ENCODE measurements at places on chromosomes 5 and 9. TPM values are rescaled to one million over a fixed set of nuclear protein-coding genes. Genes with fewer than 3 reads are reported as not detected.

DNA sequence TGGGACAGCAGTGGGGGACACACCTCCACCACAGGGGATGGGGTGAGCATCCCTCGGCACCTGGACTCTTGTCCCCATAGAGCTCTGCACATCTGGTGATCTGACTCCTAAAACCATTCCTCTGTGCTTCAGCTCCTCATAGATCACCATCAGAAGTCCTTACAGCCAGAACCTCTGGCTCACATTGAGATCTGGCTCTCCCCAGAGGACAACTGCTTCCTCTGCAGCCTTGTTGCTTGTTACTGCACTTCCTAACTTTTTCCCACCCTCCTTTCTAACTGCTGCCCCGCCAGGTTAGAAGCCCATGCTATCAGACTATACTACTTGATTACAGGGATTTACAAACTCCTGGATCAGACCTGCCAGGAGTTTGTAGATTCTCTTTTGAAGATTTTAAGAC is 64.5 kb downstream of the ARSB start:
- no peak for DNase-seq

ARHGEF37 gene
- 0.37 TPM for total RNA-seq

- no peak for DNase-seq
These were observed 653.6 kb upstream of the ITGA1 start for GRCh38 chr5:52134013-52134650.

DNA sequence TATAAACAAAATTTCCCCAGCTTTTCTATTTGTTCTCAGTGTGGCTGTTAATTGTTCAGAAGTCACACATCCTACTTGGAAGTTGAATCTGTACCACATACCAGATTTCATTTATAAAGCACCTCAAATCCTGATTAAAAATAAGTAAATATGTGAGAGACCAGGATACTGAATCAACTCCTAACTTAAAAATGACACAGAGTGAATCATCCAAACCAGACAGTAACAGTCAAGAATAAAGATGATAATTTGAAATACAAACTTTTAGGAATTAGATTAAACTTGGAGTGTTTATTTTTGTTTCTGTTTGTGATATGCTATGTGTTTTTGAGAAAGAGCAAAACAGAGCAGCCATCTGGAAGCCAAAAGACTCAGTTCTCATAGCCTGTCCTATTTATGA is 633.2 kb upstream of the RORB start:
- DNase-seq: no peak

GRCh38 chr9:75455444-75455921 is 367.2 kb downstream of the OSTF1 start:
- no peak for DNase-seq

DNA sequence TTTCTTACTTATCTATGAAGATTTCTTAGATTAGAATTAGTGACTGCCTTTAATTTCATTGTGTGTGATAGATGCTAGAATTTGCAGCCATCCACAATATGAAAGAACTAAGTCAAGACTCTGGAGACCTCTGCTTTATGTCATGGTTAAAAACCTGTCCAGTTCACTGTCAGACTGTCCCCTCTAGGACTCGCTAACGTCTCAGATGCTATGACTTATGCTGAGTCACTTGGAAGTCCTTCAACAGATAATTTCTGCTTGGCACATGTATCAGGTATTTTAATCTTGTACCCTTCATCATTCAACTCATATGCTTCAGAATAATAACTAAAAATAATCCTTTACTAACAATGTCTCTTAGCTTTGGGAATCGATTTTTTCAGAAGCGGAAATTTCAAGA is 230.5 kb upstream of the DMAC1 start:
- DNase-seq: no peak

DNA sequence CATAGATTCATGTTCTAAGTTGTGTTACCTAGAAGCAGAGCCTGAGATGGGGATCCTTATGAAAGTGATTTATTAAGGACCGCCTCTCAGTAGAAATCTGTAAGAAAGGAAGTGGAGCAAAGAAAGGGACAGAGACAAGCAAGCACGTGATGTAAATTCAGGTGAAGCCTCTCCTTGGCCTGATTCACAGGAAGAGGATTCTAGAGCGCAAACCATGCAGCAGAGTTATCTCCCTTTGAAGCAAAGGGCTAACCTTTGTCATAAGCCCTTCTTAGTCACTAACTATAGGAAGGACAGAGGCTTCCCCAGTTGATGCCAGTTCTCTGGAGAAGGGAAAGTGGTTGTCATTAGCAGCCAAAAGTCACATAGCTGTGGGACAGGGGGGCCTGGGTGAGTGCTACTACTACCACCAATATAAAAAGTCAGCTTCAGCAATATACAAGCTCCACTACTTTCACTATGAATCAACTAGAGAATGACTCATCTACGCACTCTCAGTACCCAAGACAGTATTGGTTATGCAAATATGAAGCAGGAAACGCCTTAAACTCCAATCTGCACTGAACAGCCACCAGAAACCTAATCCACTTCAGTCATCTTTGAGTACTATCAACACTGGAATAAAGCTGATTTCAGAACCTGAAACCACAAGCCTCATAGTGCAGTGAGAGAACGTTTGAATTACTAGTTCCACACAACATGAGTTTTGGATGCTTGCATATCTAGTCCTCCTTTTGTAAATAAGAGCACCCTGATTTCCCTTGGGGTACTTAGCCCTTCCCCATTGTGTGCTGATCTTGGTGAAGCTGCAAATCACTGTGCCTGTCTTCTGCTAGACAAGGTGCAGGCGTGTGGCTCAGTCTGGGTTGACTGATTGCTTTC is 162.7 kb downstream of the ZNF608 start:
- peak; percentile 36 for DNase-seq

- DNase-seq: no peak
These were observed 9.6 kb downstream of the FBXW2 start for GRCh38 chr9:120783602-120784047.

GOLM1 gene
- 0.87 TPM for total RNA-seq

DNA sequence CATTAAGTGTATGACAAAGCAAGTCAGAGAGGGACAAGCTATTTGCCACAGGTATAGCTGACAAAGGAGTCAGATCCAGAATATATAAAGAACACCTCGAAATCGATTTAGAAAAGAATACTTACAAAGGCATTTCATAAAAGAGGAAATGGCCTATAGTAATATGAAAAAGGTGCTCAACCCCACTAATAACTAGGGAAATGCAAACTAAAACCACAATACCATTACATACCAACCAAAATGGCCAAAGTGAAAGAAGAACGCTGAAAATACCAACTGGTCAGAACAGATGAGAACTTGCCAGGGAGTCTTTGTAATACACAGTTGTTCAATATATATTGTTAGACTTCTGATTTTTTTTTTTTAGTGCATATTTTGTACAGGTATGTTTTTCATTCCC is 152.9 kb downstream of the CDC42SE2 start:
- DNase-seq: no peak

GRCh38 chr9:95030920-95031642 is 286.4 kb downstream of the FANCC start:
- no peak for DNase-seq

- DNase-seq: no peak
These were observed 46.0 kb downstream of the SLC44A1 start for GRCh38 chr9:105290418-105290817.

GRCh38 chr9:129175825-129176633 is 2.0 kb downstream of the IER5L start:
- DNase-seq: peak; percentile 58

GRCh38 chr5:132663771-132664695 is 6.1 kb downstream of the IL13 start:
- DNase-seq: no peak

FAM200C gene
- 0.62 TPM for total RNA-seq

LRRTM2 gene
- not detected for total RNA-seq

KCNV2 gene
- total RNA-seq: not detected

GRCh38 chr9:89896806-89897340 is 292.1 kb downstream of the GADD45G start:
- DNase-seq: no peak

S1PR3 gene
- 0.15 TPM for total RNA-seq

DNA sequence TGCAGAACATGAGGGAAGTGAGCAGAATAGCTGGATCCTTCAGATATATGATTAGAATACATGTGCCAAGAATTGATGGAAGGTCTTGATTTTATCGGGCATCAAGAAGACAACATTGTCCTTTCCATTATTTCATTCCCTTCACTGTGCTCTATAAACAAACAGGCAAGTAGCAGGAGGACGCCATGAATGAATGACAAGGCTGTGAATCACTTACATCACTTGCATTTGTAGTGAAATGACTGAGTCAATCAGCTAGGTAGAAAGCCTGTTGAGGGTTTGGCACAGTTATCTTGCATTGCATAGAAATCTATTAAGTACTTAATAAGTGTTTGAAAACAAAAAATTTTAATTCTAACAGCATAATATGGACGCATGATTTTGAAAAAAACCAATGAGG is 548.8 kb upstream of the IZUMO3 start:
- no peak for DNase-seq

DNA sequence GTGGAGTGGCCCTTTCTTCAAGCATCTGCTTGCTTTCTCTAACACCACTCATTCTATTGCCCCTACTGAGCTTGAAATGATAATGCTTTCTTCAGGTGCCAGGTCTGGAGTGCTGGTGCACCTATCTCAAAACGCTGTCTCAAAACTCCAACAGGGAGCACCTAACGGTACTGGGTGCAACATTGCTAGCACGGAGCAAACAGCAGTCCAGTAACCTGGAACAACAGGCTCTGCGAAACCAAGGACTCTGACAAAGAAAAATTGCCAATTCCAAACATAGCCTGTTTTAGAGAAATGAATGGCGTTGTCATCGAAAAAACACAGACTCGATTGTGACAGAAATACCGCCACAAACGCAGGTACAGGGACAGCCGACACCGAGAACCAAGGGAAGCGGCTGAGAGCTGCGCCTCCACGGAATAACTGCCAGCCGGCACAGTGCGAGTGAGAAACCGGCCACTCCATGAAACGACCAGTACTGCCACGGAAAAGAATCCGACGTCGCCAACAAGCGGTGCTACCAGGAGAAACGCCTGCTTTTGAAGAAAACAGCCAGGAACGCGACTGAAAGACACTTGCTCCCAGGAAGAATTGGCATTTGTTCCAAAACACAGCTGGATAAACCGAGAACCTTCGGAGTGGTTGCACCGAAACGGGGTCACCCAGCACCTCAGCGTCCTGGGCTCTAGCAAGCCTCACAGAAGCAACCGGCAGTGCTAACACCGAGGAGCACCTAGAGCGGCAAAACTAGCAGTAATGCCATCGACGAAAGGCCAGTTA is 3.1 kb downstream of the ANXA2R start:
- no peak for DNase-seq

GPX3 gene
- total RNA-seq: not detected
